ENCODE measurements at places on chromosomes 13 and 19.

DNA sequence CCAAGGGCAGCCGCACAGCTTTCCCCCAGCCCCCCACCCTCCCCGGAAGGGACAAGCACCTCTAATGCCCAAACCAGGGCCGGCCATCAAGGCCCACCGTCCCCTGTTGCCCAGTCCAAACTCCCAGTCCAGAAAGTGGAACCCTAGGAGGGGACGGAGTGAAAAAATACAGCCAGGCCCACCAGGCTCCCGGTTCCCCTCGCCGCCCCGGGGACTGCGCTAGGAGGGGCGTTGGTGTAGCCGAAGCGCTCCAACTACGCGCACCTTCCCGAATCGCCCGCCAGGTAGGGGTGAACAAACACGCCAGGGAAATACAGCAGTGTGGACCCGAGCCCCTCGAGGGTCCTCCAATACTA, 1.3 kb downstream of the KLF16 start:
- no peak for DNase-seq

GRCh38 chr19:33796164-33796875, at the start of gene KCTD15:
TSS of gene KCTD15 (plus strand) at chr19:33796870. CDS start at chr19:33800455, 3,585 bp downstream.
- DNase-seq, result no peak

- no peak for DNase-seq
Measured at GRCh38 chr13:23960566-23961156, 63.4 kb upstream of the C1QTNF9B start.

- no peak for DNase-seq
Measured at GRCh38 chr13:111897846-111898215, 169.1 kb upstream of the SOX1 start.

GRCh38 chr13:49828453-49828852, 36.0 kb upstream of the KPNA3 start:
- DNase-seq, result no peak

DNA sequence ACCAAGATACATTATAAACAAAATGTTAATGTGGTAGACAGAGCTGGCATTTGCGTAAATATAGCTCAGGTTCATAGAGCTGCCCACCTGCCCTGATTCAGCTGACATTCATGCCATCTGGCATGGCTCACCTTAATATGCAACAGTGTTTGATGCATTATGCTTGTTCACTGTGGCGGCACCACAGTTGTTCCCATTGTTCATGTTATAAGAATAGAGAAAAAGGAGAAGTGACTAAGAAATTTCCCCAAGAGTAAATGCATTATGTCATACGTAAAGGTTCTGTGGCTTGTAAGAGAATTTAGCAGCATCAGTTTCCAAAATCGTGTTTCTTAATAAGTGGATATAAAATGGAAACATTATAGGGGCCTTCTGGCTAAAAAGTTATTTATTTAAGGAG, 4.5 kb downstream of the CCNA1 start:
- no peak for DNase-seq

DNA sequence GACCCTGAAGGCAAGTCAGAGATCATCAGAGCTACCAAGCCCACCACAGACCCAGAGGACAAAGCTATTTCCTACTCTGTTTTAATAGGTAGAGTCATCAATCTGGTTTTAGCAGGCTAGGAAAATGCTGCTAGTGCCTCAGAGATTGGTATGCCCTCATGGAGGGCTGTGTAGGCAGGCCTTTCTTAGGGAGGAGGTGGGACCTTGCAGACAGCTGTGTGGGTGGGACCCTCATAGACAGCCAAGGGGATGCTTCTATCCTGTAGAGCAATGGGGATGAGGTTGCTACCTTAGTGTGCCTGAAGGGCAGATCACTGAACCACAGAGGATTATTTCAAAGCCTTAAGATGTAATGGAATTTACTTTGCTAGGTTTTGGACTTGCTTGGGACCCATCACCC, 534.9 kb upstream of the KLF12 start:
- DNase-seq, result no peak

DNA sequence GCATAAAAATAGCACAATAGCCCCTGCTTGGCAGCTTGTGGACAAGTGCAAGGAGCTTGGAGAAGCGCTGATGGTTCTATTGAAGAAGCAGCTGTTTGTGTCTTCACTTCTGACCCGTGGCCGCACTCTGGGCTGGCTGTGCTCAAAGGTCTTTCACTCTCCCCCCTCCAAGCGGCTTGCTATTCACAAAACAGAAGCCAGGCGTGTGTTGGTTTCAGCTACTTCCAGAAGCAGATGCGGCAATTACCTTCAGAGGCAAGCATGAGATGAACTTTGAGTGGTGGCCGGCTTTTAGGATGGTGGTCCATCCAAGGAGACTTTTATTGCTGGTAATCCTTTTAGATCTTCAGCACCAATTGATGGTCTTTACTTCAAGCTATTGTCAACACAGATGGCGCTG, 188.5 kb upstream of the ARGLU1 start:
- DNase-seq, result no peak

GRCh38 chr13:25943081-25943480, 108.7 kb downstream of the SHISA2 start:
- DNase-seq, result no peak

GRCh38 chr19:56732976-56733375, 61.4 kb upstream of the ZNF835 start:
- no peak for DNase-seq

GRCh38 chr13:109778102-109778542, 8.3 kb downstream of the IRS2 start:
- DNase-seq, result no peak

DNA sequence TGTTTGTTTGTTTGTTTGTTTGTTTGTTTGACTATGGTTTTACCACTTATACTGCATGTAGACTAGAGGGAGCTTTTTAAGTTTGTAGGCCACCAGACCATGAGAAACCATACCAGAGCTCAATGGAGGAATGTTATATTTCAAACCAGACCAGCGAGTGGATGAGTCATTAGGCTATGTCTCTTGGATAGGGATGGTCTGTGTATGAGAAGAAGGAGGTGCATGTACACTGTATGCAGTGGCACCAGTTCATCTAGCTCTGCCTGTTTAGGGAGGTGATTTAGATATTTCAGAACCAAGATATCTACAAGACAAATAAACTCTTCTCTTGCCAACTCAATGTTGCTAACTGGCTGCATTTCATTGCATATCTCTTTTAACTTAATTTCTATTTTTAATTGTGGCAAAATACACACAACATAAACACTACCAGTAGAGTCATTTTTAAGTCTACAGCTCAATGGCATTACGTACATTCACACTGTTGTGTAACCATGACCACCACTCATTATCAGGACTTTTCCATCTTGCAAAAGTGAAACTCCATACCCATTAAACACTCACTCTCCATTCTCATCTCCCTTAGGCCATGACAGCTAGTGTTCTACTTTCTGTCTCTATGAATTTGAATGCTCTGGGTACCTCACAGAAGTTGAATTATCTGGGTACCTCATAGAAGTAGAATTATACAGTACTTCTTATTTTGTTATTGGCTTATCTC, 29.2 kb downstream of the SYDE1 start:
- DNase-seq, result no peak

GRCh38 chr13:25371875-25372283, at the start of gene ATP8A2:
TSS of gene ATP8A2 (plus strand) at chr13:25371974. CDS start at chr13:25372213, 239 bp downstream.
- DNase-seq, result no peak

DNA sequence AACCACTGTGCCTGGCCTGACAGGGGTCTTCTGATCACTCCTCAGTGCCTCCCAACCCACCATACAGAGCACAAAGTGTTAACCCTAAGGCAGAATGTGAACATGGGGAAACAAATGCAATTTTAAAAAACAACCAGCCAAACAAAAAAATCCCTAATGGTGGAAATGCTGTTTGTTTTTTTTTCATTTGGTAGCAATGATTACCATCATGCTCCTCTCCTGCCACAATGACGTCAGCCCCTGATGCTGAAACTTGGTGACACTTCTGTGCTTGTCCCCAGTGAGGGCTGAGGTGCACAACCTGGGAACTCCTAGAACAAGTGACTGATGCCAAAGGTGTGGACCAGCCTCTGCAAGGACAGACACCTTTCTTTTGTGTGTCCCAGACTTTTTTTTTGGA, 4.0 kb upstream of the TSPAN16 start:
- no peak for DNase-seq

- DNase-seq, result no peak
Measured at GRCh38 chr19:40249201-40249600, 22.7 kb upstream of the CCNP start.

DNA sequence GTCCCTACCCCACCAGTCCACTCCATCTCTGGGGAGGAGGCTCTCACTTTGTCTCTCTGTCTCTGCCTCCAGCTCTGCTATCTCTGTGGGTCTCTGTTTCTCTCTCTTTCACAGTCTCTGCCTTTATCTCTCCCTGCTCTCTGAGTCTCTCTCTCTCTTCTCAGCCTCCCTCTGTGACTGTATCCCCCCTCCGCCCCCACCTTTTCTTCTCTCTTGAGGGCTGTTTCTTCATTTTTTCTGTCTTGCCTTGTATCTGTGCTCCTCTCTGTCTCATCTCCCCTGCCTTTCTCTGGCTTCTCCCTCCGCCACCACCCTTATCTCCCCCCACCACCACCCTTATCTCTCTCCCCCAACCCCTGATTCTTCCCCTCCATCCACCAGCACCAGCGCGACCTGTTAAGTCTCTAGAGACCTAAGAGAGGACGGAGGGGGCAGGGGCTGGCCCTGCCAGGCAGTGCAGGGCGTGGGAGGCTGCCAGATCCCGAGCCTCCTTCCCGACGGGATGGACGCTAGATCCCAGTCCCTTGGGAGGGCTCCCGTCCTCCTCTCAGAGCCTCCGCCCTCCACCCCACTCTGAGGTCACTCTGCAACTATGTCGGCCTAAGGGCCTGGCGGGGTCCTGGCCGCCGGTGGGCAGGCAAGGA, 1.0 kb downstream of the AXL start:
- no peak for DNase-seq

GRCh38 chr13:40149611-40150274, 494.3 kb downstream of the COG6 start:
- no peak for DNase-seq

DNA sequence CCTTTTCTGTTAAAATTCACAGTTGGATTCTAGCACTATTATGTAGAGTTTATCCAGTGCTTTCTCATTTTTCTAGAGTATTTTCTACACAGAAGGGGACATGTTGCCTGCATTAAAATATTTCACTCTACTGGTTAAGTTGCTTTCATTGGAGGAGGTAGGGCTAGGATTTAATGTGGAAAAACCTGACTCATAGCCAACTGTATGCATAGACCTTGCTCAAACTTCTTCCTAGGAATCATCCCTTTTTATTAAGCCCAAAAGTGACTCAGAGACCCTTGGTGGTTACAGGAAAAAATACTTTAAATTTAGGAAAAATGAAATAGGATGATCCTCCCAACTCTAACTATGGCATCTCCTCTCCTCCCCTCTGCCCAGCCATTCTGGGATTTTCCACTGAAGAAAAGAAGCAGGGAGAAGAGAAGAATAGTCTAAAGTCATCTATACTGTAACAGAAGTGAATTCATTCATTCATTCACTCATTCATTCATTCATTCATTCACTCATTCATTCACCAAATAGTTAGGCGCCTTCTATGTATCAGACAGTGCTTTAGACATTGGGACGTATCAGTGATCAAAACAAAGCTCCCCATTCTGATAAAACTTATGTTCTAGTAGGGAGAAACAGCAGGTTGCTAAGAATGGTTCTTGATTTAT, 109.0 kb upstream of the HTR2A start:
- DNase-seq, result no peak

DNA sequence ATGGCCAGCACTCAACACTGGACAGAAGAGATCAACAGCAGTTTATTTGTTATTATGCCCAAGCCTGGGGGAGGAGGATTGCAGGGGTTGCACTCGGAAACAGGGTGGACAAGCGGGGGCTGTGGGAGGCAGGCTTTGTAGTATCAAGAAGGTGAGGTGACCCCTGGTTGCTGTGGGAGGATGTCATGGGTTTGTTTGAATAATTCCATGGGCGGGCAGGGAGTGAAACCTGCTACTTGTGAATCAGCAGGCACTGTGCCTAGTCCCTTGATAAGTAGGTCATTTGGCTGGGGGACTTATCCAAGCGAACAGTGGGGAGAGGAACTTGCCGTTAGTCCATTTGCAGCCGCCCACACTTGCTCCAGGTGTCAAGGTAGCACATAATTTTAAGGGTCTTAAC, 84.4 kb upstream of the KCTD15 start:
- DNase-seq, result no peak

GRCh38 chr19:3683405-3684053, 16.7 kb downstream of the PIP5K1C start:
- no peak for DNase-seq

DNA sequence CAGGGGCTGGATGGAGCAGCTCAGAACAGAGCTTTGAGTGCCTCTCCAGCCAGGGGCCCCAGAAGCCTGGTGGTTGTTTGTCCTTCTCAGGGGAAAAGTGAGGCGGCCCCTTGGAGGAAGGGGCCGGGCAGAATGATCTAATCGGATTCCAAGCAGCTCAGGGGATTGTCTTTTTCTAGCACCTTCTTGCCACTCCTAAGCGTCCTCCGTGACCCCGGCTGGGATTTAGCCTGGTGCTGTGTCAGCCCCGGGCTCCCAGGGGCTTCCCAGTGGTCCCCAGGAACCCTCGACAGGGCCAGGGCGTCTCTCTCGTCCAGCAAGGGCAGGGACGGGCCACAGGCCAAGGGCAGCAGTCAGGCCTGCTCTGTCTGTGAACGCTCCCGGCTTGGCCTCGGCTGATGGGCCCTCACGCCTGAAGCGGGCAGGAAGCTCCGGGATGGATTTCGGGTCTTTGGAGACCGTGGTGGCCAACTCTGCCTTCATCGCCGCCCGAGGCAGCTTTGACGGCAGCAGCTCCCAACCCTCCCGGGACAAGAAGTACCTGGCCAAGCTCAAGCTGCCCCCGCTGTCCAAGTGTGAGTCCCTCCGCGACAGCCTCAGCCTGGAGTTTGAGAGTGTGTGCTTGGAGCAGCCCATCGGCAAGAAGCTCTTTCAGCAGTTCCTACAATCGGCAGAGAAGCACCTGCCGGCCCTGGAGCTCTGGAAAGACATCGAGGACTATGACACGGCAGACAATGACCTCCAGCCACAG, at the start of gene GRK1:
TSS of gene GRK1 (plus strand) at position 269 of the 751 bp plus-strand sequence. CDS start at position 437, 168 bp downstream.
- DNase-seq, result no peak

GRCh38 chr13:93915269-93915809, 564.1 kb downstream of the DCT start:
- DNase-seq, result no peak

DNA sequence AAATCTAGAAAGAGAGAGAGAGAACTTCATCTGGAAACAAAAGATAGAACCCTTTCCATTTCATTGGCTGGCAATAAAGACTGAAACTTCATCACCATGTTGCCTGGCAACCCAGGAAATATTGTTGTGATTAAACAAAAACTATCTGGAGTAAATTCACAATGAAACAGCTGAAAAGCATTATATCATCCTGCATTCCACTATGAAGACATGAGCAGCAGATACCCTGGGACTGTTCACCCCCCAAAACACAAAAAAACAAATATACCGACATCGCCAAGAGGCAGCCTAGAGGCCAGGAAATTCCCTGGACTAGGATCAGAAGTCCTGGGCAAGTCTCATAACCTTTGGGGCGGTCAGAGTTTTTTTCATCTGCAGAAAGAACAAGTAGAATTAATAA, 158.3 kb downstream of the FOXO1 start:
- no peak for DNase-seq
